Stimulated activated CD8-positive, alpha-beta memory T cell treated with anti-CD3 and anti-CD28 coated beads, Interleukin-15, amount 100 ng/mL, for 24 hours (primary cell): ENCODE measurements at places on chromosomes 2 and 18.

DNA sequence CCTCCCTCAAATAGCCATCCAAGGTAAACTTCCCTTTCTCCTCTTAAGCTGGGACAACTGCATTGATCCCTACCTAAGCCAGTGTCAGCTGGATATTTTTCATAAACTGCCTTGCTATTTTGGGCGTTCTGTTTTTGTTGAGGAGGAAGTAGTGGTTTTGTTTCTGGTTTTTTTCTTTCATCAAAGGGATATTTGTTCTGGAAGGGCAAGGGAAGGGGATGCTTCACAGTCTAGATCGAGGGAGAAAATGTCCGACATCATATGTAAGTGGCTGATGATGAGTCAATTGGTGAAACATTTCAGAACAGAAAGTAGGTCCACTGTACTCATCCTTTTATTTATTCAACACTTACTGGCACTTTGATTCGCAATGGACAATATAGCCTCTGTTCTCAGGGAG is 31.0 kb downstream of the TANC1 start:
- DNase-seq: no peak

DNA sequence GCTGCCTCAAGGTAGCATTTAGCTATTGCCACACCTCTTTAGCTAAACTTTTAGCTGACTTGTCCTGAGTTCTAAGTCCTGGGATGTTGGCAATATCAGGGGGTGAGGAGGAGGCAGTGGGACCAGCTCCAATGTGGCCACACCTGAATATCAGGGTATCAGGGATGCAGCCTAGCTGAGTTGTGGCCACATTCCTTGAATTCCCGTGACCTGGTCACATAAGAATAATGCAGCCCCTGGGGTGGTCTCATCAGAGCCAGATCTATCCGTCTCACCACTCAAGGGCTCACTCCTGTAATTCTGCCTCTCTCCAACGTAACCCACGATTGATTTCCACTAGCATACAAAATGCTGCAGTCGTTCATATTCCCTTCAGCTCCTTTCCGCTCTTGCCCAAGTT is 11.6 kb upstream of the TAF1B start:
- no peak for DNase-seq

- no peak for DNase-seq
These were observed 66.2 kb downstream of the MDH1 start for GRCh38 chr2:63654959-63655358.

- DNase-seq: no peak
These were observed 3.4 kb upstream of the RAB6D start for GRCh38 chr2:131367352-131367751.

- DNase-seq: no peak
These were observed 94.2 kb upstream of the NDUFV2 start for GRCh38 chr18:9008200-9008708.

DNA sequence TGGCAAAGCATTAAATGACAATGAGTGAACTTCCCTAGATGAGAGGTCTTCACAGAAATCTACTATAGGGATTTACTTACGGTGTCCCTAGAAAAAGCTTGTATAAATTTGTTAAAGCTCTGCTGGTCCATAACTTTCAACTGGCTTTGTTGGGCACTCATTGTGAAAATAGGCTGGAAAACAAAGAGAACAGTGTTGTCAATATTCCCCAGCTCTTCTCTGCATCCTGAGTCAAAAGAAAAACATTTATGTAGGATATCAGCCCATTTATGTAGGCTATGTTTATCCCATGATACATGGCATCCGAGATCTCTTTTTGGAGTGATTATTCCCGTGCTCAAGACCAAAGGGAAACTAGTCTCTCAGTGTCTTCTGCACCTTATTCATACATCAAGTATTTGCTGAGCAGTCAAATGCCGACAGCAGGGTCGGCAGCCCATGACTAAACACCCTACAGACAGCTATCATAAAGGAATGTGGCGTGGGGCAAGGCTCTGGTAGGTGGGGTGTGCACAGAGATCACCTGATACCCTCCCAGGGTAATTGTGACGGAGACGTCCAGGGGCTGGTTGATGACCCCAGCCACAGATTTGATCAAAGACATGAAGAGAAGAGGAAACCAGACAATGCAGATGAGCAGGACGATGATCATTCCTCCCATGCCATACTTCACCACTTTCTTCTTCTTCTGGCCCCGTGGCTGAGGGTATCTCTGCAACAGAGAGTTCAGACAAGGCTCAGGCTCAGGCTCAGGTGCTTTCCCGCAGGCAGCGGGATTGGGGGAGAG is 155.9 kb downstream of the NAPG start:
- no peak for DNase-seq
